ENCODE measurements at places on chromosomes 4 and X.
A peak's percentile ranks its signal among the peaks of the same experiment; 100 is the strongest.

- DNase-seq: no peak
Measured at GRCh38 chr4:169628579-169628978, 8.2 kb downstream of the CLCN3 start.

DNA sequence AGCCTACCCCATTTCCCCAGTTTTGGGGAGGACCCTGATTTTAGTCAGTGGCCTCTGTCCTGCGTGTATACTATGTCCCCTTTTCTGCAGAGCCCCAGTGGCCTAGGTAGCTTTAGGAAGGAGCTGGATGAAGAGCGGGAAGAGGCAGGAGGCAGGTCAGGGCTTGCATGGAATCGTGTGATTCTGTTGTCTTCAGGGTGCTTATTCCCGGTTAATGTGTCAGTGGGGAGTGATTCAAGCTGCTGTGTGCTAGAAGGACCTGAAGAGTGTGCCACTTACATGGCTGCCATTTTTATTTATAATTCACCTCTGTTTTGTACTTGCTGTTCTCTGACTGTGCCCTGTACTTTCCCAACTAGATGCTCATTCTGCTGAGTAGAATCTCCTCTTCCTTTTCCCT lies 127.3 kb upstream of the AMOT start:
- no peak for DNase-seq

- peak; percentile 28 for DNase-seq
Measured at GRCh38 chr4:147056940-147057610, 111.4 kb upstream of the TTC29 start.

DNA sequence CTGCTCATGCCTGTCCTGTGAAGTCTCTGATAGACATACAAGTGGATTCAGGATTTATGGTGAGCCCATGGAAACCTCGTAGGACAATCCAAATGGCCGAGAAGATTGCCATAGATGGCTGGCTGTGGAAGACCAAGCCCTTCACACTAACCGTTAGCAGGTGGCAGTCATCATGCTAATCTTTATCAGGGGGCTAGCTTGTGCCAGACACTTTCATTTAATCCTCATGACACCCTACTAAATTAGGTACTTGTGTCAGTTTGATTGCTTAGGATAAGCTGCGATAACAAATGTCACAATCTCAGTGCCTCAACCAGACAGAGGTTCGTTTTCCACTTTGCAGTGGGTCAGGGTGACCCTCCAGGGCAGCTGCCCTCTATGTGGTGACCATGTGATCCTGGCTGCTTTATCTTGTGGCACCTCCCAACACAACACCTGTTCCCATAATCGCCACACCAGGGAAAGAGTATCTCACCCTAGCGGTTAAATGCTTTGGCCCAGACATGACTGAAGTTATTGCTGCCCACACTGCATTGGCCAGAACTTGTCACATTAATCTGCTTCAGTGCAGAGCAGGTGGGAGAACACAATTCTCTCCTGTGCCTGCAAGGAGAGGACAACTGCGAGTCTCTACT lies 60.8 kb downstream of the REPS2 start:
- DNase-seq: no peak

DNA sequence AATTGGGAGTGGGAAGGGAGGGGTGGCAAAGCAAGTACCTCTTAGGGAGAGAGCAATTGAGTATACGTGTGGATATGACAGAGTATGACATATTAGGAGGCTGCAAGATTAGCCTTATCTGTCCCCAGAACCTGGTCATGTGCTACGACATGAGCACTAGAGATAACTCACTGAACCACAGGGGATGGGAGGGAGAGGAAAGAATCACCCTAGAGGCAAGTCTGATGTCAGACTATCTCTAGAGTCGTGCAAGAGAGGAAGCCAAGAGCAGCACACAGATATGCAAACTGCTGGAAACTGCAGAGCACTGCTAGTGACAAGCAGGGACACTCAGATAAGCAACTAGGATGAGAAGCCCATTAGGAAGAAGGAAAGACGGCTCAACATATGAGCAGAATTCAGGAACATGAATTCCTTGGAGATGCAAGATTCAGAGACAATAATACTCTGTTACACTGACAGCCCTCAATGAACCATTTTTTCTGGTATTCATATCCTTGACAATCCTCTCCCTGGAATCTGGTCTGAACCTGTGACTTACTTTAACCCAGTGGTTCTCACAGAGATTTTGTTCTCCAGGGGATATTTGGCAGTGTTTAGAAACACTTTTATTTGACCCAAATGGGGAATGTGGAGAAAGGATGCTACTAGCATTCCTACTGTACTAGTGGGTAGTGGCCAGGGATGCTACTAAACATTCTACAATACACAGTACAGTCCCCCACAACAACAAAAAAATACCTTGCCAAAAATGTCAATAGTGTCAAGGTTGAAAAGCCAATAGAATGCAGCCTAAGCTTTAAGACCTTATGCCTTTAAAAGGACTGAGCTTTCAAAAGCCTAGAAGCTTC lies 84.0 kb upstream of the BMP2K start:
- no peak for DNase-seq

GRCh38 chrX:21374994-21375707 lies 933 bp downstream of the CNKSR2 start:
- peak; percentile 19 for DNase-seq

GRCh38 chrX:39020051-39020669 lies 218.9 kb downstream of the MID1IP1 start:
- no peak for DNase-seq

- DNase-seq: no peak
Measured at GRCh38 chr4:7607156-7607910, 172.6 kb upstream of the PSAPL1 start.

GRCh38 chr4:112848911-112849310 lies 200.5 kb upstream of the ANK2 start:
- no peak for DNase-seq

GRCh38 chr4:7306021-7306965 lies 114.0 kb downstream of the SORCS2 start:
- no peak for DNase-seq

DNA sequence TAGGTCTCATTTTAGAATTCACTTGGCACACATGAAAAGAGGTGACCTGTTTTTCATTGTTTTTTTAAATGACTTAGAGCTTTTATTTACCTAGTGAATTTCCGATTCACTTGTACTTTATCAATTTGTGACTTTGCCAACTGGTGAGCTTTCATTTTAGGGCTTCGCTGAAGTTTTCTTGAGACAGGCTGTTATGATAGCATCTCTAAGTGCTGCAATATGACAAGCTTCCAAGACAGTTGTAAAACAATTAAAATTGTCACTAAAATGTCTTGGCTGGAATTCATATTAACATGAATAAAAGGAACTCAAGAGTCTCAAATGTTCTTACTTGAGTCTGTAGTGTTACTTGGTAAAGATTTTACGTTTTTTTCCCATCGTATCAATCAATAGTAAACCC lies 831.7 kb upstream of the GRID2 start:
- no peak for DNase-seq

DNA sequence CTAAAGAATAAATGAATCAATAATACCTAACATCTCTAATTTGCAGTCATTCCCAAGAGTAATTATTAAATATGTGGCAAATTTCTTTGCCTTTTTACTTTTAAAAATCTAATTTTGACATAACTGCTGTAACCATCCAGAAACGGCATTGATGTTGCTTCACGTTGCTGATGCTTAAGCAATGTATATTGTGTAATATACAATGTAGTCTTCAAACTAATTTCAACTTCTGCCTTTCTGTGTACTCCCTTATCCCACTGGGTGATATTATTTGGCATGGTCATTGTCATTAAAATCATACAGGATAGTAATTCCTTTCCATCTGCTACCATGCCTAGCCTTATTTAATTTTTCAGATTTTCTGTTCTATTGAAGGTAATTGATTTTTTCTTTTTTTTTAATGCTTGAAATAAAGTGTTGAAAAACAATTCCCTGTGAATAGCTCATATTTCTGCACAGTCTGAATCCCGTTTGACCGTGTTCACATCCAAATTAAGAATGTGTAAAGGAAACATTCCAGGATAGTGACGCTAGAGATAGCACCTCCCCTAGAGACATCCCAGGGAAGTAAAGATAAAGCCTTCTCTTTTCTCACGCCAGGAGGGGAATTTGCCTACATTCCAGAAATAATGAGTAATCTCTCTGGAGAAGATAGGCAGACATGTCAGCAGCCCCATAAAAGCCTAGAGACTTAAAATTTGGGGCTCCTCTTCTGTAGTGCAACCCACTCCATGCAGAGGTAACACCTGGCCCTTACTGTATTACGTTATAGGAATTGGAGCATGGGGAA lies 8.6 kb downstream of the FAM200B start:
- no peak for DNase-seq

DNA sequence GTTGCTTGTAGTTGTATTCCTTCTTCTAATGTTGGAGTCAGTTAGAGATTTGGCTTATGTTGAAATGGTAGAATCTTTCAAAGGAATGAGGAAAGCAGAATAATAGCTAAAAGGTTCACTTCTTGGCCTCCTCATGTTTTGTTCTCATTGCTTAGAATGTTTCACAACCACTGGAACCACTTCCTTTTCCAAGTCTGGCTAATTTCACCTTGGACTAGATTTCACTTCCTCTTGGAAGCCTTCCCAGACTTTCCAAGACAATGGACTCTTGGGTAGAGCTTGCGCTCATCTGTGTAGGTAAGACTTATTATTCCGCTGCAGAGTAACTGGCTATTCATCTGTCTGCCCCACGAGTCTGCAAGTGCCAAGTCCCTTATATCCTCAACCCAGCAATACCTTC lies 8.3 kb downstream of the SPATA18 start:
- no peak for DNase-seq

DNA sequence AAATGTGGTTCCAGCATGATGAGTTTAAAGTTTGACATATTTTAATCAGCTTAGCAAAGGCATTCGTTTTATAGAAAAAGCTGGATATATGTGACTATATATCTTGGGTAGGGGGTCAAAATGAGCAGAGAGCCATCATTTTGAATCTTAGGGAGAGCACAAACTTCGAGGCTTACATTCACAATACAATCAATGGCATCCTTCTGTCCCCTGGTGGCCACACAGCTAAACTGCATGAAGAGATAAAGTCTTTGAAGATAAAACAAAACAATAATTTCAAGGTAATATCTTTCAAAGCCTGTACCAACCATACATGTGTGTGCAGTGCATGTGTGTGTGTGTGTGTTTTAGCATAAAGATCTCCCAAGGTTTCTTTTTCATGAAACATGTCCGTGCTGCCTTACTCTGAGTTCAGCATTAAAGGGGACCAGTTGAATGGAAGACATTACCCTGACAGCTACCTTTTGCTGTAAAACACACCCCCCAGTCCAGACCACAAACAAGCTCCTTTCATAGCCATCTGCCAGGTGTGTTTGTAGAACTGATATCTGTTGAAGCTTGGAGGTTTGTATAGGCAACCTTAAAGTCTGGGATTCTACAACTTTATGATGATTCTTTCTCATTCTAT lies 22.0 kb downstream of the DYNLT3 start:
- DNase-seq: peak; percentile 9

- DNase-seq: no peak
Measured at GRCh38 chrX:134999469-134999868, 8.7 kb downstream of the SMIM10 start.

- DNase-seq: no peak
Measured at GRCh38 chrX:15114743-15115566, 154.9 kb downstream of the ASB9 start.

GRCh38 chr4:117527601-117528000 lies 442.2 kb upstream of the TRAM1L1 start:
- DNase-seq: no peak

DNA sequence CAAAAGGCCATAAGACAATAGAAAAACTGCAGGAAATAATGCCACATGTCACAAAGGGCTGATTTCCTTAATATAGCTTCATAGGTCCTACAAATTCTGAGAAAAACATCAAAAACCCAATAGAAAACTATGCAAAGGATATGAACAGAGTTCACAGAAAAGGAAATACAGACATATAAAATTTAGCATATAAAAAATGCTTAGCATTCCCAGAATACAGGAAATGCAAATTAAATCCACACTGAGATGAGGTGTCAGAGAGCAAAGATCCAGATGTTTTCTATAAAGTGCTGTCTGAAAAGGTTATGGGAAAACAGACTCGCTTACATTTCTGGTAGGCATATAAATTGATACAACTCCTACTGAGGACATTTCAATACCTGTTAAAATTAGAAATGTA lies 33.8 kb downstream of the TXK start:
- no peak for DNase-seq

DNA sequence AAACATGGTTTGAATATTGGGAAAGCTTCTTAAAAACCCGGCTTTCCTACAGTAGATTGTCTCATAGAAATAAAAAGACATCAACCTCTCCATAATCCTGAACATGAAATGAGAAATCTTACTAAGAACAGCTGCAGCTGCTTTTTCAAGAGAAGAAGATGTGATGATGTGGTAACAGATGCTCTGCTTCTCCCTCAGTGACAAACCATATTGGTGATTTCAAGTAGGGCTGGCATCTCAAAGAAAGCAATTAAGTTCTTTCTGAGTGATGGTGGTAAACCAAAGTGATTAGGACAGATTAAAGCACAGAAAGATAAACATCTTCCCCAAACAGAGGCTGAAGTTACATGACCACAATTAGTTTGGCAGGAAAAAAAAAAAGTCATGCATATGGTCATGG lies 1477.7 kb downstream of the RAPGEF2 start:
- DNase-seq: no peak

DNA sequence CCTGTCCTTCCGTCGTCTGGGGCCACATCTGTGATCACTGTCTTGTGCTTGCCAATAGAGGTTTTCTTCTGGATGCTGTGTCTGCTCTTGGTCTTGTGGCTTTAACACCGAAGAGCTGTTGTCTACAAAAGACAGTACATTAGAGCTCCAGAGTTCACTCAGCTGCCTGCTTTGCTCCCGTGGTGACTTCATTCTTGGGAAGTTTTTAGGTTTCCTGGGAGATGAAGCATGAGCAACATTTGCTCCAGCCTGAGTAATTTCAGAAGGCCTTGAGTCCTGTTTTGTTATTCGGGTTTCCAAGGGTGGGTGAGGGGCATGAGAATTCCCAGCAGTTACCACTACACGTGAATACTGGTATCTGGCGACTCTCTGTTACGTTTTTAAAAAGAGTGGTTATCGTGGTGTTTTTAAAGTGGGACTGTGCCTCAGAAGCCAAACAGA lies 189.2 kb downstream of the SHROOM3 start:
- peak; percentile 57 for DNase-seq

DNA sequence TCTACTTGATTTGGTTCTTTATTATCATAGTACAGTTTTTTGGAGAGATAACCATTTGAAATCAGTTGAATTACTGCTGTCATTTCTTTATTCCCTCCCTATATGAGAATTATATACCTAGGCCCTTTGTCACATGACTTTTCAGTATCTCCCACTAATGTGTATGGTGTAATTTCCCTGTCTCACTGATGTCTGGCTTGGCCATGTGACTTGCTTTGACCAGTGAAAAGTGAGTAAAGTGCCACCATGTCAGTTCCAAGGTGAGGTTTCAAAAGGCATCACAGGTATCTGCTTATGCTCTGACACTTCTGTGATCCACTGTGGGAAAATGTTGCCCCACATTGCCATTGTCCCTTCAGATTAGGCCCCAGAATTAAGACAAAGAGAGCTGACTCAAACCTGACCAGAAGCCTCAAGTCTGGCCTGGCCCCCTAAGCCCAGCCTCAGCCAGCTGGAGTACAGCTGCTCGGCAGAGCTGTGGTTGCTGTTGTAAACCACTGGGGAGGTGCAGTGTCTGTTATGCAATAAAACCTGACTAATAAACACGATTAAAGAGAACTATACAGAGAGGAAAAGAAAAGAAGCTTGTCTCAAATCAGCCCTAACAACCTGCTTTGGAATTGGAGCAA lies 27.5 kb downstream of the SETD7 start:
- no peak for DNase-seq

GRCh38 chr4:101865501-101866062 lies 75.1 kb downstream of the BANK1 start:
- no peak for DNase-seq
